ENCODE measurements at places on chromosomes 6 and 20. TPM values are rescaled to one million over a fixed set of nuclear protein-coding genes. Genes with fewer than 3 reads are reported as not detected.

Gene OPRM1
- not detected for polyA plus RNA-seq

Gene ZBP1
- polyA plus RNA-seq = not detected

Gene HCK
- polyA plus RNA-seq = not detected

Gene CFAP61
- not detected for polyA plus RNA-seq

Gene ATP9A
- polyA plus RNA-seq = 18.5 TPM

DNA sequence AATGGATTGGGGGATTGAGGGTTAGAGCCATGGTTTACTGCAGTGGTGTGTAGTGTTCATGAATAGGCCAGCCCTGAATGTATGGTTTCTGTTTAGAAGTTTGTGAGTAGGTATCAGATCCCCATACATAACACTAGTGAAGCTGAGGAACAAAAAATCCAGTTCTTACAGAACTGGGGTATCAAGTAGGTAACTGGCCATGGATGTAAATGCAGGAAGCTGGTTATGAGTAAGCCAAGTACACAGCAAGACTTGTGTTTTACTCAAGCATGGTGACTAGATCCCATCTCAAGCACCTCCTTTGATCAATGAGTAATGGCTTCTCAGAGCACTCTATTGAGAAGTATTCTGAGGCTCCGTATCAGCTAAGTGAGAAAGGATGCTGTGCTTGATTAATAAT lies 613.7 kb upstream of the FLRT3 start:
- no peak for DNase-seq
- H3K27me3 ChIP-seq = no peaks in the 10 kb centered on the region
- H3K27ac ChIP-seq = peak overlapping the region; percentile 84
- H3K4me1 ChIP-seq = peaks cover 21% of the 10 kb centered on the region
- no peak overlapping the region for H3K4me3 ChIP-seq

- H3K4me1 ChIP-seq = no peaks in the 10 kb centered on the region
- DNase-seq = no peak
- no peak overlapping the region for H3K4me3 ChIP-seq
- no peaks in the 10 kb centered on the region for H3K27me3 ChIP-seq
- no peak overlapping the region for H3K27ac ChIP-seq
Observed at GRCh38 chr20:43690943-43691598, 24.2 kb downstream of the MYBL2 start.

DNA sequence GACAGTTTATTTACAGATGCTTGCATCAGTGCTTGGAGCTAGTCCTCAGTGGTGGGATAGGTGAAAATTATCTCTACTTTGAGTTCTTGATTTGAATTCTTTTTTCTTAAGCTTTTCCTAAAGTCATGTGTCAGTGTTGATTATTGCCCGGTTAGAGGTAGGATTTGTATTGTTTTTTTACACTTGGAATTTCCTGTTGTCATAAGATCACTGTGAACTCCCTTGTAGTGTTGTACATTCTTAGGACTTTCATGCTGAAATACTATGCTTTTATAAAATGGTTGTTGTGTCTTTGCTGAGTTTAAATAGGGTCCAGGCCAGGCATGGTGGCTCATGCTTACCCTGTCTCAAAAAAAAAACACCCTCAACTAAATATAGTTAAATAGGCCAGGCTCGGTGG lies 20.3 kb downstream of the ASXL1 start:
- H3K4me3 ChIP-seq = no peak overlapping the region
- peak overlapping the region; percentile 42 for H3K27ac ChIP-seq
- no peaks in the 10 kb centered on the region for H3K36me3 ChIP-seq
- no peaks in the 10 kb centered on the region for H3K27me3 ChIP-seq
- peaks cover 10% of the 10 kb centered on the region for H3K4me1 ChIP-seq
- DNase-seq = peak; percentile 54

- H3K4me3 ChIP-seq = no peak overlapping the region
- H3K27ac ChIP-seq = no peak overlapping the region
- H3K36me3 ChIP-seq = no peaks in the 10 kb centered on the region
- no peak for DNase-seq
- no peaks in the 10 kb centered on the region for H3K4me1 ChIP-seq
Observed at GRCh38 chr20:51811042-51811355, 8.7 kb upstream of the SALL4 start.

DNA sequence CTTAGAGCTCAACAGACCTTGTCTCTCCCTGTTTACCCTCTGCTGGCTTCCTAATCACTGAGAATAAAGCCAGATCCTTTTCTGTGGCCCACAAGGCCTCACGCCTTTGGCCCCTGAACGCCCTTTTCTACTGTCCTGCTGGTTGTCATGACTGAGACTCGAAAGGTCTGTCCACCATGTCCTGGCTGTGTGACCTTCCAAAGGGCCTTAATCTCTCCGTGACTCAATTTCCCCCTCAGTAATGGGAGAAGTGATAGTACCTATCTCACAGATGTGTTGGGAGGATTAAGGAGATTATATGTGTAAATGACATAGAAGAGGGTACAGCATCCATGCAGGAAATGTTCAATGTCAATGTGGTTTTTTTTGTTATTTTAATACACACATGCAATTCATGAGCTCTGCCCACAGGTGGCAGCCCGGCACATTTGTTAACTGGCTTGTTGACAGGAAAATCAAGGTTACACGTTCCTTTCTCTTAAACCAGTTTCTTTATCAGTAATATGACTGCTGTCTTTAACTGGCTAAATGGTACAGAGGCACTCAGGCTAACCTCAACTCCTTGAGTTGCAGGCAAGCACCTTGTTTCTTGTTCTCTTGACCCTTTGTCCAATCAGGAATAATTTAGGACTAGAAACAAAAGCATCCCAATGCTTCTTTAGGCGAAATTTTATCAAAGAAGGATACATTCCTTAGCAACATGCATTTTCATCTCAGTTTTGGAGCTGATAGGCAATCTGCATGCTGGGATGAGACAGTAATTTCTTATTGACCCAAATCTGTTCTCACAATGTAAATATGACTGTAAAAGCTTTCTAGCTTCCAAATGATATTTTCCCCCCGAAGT lies 16.6 kb downstream of the SLC22A1 start:
- peak; percentile 56 for DNase-seq
- H3K27ac ChIP-seq = no peak overlapping the region
- H3K4me1 ChIP-seq = no peaks in the 10 kb centered on the region
- H3K4me3 ChIP-seq = no peak overlapping the region
- H3K36me3 ChIP-seq = no peaks in the 10 kb centered on the region

GRCh38 chr6:3987576-3987975 lies 91.4 kb downstream of the FAM217A start:
- peaks cover 17% of the 10 kb centered on the region for H3K4me1 ChIP-seq
- no peak overlapping the region for H3K4me3 ChIP-seq
- no peaks in the 10 kb centered on the region for H3K27me3 ChIP-seq
- no peaks in the 10 kb centered on the region for H3K36me3 ChIP-seq

DNA sequence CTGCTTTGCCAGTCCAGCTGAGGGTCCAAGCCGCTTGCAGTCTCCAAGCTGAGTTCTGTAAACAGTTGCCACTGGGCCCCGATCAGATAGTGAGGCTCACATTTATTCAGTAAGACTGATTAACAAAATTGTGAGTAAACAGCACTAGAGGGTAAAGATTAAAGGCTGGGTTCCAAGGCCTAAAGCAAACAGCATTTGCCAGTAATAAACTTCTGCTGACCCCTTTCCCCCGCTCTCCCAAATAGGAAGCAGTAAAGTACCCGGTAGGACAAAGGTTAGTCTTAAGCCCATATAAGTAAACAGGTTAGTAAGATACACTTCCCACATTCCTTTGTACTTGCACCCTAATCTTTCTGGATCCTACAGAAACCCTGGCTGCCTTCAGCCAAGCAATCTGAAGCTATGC lies 181.8 kb downstream of the MEI4 start:
- no peak for DNase-seq
- H3K27me3 ChIP-seq = no peaks in the 10 kb centered on the region
- no peaks in the 10 kb centered on the region for H3K36me3 ChIP-seq
- no peak overlapping the region for H3K27ac ChIP-seq
- no peaks in the 10 kb centered on the region for H3K4me1 ChIP-seq
- no peak overlapping the region for H3K4me3 ChIP-seq

GRCh38 chr6:75167325-75167724 lies 38.5 kb downstream of the COL12A1 start:
- no peak overlapping the region for H3K4me3 ChIP-seq
- peak; percentile 45 for DNase-seq
- H3K27me3 ChIP-seq = no peaks in the 10 kb centered on the region
- no peak overlapping the region for H3K27ac ChIP-seq
- no peaks in the 10 kb centered on the region for H3K36me3 ChIP-seq
- peaks cover 10% of the 10 kb centered on the region for H3K4me1 ChIP-seq

GRCh38 chr6:21663966-21664313 lies 70.4 kb downstream of the SOX4 start:
- no peaks in the 10 kb centered on the region for H3K27me3 ChIP-seq
- H3K4me1 ChIP-seq = peaks cover 24% of the 10 kb centered on the region
- H3K4me3 ChIP-seq = peak overlapping the region; percentile 59
- peak overlapping the region; percentile 22 for H3K27ac ChIP-seq

GRCh38 chr6:142055219-142055618 lies 77.5 kb upstream of the GJE1 start:
- no peak for DNase-seq
- no peak overlapping the region for H3K4me3 ChIP-seq
- H3K27ac ChIP-seq = no peak overlapping the region
